ENCODE measurements at places on chromosomes 7 and 10.

DNA sequence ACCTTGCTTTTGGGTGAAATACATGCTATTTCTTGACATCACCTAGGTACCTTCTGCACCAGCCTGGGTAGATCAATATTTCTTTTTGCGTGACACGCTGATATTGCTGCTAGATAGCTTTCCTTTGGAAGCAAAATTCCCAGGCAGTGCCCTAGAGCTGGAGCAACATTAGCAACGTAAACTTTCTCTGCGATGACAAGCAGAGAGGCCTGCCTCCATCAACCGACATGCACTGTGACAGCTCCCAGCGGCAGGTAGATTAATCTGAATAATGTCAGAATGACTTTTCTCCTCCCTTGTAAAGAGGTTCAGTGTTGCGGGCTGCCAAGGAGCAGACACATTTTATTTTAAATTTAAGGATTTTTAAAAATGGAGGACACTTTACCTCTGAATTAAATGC, 307.4 kb downstream of the GALNT17 start:
- no peak for DNase-seq

- DNase-seq = no peak
Measured at GRCh38 chr7:155229548-155230168, 68.0 kb upstream of the INSIG1 start.

GRCh38 chr10:49594594-49594993, 15.5 kb upstream of the SLC18A3 start:
- DNase-seq = peak; percentile 50

GRCh38 chr7:1252540-1253090, 19.9 kb downstream of the UNCX start:
- DNase-seq = no peak

DNA sequence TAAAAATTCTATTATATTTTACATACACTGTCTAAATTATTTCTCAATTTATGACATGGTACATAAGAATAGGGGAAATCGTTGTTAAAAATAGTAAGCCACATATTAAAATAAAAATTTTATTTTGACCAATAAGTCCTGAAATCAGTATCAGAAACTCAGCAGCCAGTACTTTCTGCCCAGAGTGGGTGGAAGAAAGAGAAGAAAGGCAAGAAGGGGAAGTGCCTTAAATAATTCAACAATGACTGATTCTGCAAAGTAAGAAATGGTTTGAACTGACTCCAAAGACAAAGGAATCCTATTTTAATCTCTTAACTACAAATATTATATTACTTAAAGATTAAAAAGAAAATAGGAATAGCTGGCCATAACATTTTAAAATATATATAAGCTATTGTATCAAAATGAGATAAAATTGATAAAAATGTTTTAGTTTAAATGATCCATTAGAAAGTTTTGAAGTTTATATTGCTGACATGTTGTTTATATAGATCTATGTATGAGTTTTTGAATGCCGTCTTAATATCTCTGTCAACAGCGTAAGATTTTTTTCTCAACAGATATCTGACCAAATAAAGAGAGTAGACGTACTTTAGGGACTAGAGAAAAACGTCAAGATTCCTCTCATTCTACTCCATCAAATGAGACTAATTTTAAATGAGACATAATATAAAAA, 30.2 kb upstream of the NRCAM start:
- no peak for DNase-seq

GRCh38 chr7:4210821-4211220, 471.3 kb upstream of the FOXK1 start:
- DNase-seq = no peak

GRCh38 chr7:130356876-130357611, 12.4 kb downstream of the CPA5 start:
- DNase-seq = peak; percentile 90

GRCh38 chr7:107209565-107209964, 40.8 kb downstream of the HBP1 start:
- DNase-seq = no peak

DNA sequence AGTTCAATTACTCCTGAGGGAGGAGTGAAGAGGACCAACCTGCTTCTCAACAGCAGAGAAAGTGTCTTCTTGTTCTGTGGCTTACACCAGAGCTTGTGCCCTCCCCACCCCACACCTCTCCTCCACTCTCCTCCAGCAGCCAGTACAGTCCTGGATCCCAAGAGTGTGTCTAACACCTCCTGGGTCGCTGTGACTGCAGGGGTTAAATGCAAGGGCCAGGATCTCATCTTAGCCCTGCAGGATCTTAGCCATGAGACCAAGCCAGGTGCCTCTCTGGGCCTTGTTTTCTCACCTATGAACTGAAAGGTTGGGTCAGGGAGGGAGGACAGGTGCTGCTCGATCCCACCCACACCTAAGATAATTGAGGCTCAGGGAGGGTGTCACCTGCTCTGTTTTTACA, 34.5 kb upstream of the MSRB2 start:
- no peak for DNase-seq

- no peak for DNase-seq
Measured at GRCh38 chr10:34183016-34183796, 631.9 kb downstream of the PARD3 start.

DNA sequence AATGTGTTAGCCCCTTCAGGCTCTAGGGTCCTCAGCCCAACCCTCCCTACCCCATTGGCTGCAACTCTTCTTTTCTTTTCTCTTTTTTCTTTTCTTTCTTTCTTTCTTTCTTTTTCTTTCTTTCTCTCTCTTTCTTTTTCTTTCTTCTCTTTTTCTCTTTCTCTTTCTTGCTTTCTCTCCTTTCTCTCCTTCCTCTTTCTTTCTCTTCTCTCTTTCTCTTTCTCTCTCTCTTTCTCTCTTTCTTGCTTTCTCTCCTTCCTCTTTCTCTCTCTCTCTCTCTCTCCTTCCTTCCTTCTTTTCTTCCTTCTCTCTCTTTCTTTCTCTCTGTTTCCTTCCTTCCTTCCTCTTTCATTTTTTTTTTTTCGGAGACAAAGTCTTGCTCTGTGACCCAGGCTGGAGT, 458.9 kb downstream of the TYW1 start:
- DNase-seq = no peak

DNA sequence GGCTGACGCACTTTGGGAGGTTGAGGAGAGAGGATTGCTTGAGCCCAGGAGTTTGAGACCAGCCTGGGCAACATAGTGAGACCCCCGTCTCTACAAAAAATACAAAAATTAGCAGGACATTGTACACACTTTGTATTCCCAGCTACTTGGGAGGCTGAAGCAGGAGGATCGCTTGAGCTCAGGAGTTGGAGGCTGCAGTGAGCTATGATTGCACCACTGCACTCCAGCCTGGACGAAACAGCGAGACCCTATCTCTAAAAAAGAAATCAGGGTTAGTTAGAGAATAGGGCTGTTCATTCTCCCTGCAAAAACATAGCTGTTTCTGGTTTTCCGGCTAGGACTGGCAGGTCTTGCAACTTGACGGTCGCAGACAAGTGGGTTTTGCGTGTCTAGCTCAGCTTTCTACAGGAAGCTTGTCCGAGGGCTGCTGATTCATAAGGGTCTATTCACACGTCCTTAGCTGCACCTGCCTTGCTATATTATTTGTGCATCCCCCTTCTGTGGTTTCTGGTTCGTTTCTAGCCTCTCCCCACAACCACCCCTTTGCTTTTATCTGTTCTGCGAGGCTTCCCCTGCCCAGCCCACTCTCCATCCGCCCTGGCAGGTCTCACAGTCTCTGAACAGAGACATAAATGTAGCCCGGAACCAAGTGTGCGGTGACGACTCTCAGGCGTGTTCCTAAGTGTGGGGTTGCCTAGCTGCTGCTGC, 10.7 kb downstream of the AMZ1 start:
- no peak for DNase-seq

DNA sequence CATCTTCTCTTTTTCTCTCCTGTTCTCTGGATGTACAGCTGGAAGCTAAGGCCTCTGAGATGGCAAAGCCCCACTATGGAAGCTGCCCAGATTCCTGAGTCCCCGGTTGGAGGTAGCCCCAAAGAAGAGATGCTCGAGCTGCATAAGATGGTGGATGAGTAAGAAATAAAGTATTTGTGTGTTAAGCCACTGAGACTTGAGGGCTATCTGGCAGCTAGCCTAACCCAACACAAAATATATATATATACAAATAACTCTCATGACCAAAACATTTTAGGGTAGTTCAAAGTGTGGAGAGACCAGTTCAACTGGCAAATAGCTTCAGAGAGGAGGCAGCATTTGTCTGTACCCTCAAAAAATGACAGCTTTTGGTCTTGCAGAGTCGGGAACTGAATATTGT, 72.4 kb upstream of the PDE1C start:
- DNase-seq = no peak

DNA sequence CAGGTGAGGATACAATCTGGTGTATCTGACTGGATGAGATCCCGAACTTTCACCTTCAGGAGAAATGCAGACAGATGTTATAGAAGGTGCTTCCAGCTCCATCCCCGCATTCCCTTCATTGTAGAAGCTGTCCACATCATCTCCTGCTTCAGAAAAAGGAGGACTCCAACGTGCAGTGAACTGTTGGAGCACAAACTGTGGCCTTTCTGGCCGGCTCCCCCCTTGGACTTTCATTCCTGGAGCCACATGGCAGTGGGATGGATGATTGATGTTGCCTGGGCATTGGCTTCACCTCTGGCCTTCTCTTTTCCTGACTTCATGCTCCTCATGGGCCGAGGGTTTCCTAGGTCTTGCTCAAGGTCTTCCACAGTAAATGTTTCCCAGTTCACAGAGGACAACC, 29.6 kb upstream of the ZNF273 start:
- no peak for DNase-seq

DNA sequence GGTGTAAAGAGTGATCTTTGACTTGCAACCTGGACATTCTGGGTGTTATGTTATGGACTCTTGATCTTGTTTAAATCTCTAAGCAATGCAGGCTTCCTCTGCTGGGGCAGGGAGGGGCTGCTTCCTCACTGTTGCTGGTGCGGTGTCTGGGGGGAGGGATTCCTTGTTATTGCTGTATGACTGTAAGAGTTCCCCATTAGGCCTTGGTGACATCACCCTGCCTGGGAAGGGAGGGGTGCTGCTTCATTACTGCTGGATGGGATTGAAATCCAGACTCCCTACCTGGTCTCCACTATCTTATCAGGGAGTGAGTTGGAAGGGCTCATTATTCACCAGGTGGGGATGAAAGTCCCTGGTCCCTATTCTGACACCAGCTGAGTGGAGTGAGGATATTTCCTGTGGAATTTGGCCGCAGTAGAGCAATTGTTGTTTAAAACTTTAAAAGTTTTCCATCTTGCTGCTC, 8.8 kb downstream of the OGDH start:
- peak; percentile 34 for DNase-seq

GRCh38 chr7:35268953-35269352, 15.1 kb upstream of the TBX20 start:
- no peak for DNase-seq

DNA sequence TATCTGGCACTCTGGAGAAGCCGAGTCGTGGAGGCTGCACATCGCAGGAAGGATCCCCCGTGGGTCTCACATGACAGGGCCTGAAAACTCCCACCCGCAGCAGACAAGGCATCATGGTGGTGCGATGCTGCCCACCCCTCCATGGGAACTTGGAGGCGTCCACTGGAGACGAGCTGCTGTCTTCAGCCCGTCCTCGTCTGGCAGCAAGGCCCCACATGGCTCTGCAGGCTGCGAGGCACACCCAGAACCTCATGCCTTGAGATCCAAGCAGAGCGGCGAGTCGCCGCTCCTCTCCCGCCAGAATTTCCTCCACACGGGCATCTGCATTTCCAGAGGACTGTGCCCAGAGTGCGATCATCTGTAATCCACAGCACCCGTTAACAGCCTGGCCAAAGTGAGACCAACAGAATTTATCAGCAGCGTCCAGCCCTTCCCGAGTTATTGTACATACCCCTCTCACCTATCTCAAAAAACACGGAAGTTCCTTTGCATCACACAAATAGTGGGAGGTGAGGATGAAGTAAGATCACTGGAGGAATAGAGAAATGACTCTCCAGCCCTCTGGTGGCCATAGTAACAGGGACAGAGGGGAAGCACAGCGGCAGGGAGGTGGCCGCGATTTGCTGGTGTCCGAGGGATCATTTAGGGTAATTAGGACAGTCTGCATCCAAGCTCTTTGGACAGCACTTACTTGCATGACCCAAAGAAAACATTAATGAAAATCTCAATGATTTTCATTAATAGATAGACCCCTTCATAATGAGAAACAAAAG, 292.4 kb downstream of the USP6NL start:
- no peak for DNase-seq

GRCh38 chr10:7403620-7404019, 7.2 kb downstream of the SFMBT2 start:
- no peak for DNase-seq

DNA sequence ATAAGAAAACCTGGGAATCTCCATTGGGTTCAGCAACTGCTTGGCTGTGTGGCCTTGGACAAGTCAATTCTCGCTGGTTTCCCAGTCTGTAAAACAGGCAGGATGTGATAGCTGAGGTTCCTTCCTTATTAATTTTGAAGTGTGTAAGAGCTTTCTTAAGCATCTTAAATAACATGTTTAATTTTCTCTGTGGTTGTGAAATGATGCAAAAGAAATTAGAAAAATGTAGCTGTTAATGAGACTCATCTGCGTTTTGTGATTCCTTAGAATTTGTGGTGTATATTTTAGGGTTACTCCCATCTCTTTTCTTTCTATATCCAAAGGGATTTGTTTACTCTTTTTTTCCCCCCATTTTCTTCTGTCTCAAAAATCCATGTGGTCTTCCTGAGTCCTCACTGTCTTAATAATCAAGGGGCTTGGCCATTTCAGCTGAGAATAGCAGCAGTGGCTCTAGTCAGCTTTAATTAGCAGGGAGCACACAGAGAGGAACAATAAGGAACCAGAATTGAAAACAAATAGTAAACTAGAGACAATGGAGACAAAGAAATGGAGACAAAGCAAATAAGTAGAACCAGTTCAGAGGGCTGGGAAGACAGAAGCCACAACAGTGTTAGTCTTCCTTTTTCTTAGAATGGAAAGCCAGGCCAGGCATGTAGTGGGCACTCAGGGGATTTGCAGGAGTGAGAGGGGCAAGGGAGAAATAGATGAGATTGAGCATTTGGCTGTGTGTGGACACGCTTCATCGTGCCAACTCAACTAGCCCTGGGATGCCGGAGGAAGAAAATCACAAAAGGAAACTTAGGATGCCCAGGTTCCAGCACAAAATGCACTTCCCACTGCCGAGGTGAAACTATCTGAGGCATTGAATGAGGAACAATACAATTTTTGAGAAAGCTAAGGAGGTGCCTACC, 93.9 kb downstream of the CHN2 start:
- no peak for DNase-seq

GRCh38 chr10:133110133-133110532, 22.4 kb downstream of the ADGRA1 start:
- no peak for DNase-seq

DNA sequence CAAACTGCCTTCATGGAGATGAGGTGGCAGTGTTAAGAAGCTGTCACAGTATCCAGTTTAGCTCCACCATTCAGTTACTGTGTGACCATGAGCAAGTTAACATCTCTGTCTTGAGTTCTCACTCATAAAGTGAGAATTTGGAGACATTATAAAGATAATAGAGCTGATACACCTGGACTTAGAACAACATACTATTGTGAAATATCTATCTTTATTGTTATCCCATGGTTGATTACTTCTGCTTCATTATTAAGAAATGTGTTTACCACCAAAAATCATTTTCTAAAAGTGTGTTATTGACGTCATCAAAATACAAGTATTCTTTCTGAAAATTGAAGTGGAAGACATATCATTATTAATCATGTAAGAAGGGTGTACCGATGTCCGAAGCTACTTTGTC, 166.9 kb downstream of the SEMA3A start:
- no peak for DNase-seq

- DNase-seq = no peak
Measured at GRCh38 chr10:42875798-42876341, 93.3 kb downstream of the BMS1 start.
